ENCODE measurements at places on chromosomes 2 and 18.

DNA sequence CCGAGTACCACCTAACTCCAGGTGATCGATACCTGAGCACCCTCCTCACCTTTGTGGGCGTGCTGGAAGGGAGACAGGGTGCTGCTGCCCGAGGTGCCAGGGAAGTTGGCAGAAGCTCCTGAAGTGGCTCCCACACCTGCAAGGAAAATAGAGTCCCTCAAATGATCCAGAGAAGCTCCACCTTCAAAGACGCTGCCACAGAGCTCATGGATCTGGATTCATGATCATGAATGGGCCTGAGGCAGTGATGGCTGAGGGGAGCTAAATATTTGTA is 76.5 kb downstream of the EDAR start:
- DNase-seq: no peak

- DNase-seq: no peak
Observed at GRCh38 chr2:48306409-48307284, 223.3 kb upstream of the STON1 start.

DNA sequence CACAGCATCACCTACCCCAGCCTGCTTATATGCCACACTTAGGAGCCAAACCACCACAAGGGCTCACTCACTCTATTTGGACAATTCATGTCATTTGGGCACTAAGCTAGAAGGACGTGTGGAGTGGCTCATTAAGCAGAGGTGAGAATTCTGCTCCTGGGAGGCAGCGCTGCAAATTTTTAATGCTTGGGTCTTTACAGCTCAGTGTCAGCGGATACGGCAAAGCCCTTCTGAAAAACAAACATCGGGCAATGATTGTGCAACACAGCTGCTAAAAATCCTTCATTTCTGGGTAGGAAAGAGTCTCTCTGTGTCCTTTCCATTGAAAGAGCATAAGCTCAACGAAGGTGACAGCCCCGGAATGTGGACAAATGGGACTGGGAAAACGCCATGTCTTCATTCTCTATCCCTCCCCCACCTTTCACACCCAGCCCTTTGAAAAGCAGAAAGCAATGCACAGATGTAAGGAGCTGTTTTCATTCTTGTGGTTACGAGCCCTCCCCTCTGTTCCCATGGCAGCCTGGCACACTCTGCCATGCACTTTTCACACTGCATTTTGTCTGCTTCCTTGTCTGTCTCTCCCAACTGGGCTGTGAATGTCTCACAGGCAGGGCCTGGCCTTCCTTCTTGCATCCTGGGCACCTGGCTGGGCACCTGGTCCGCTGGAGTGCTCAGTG is 16.0 kb downstream of the TMEM177 start:
- peak; percentile 22 for DNase-seq

GRCh38 chr2:85907671-85908157 is 18.9 kb upstream of the ST3GAL5 start:
- DNase-seq: no peak

DNA sequence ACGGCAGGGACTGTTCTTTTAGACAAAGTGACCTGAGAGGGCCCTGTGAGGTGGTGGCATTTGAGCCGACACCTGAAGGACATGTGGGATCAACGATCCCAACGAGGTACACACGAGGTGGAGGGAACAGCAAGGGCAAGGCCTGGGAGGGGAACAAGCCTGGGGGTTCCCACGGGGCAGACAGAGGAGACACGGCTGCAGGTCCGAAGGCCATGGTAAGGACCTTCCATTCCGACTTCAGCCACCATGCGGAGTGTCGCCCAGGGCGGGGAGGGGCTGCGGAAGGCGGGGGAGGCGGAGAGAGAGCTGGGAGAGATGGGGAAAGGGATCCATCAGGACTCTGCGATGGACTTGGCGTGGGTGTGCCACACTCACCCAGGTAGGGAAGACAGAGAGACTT is 151.8 kb downstream of the HDAC4 start:
- no peak for DNase-seq

DNA sequence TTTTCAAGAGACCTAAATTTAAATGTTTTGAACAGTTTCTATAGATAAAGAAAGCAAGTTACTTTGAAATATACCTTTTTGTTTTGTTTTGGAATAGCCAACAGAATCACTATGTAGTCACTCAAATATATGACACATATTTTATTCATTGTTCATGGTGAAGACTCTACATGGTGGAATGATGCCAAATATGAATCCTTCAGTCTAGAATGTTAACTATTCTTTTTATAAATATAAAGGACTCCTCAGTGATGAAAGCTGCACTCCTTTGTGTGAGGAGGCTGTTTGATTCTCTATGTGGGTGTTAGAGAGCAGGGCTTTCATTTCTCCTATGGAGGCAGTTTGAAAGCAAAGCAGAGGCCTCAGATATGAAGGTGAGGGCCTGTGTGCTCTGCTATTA is 396.4 kb upstream of the LRRTM1 start:
- no peak for DNase-seq

- no peak for DNase-seq
Observed at GRCh38 chr18:28204154-28204553, 27.2 kb upstream of the CDH2 start.

DNA sequence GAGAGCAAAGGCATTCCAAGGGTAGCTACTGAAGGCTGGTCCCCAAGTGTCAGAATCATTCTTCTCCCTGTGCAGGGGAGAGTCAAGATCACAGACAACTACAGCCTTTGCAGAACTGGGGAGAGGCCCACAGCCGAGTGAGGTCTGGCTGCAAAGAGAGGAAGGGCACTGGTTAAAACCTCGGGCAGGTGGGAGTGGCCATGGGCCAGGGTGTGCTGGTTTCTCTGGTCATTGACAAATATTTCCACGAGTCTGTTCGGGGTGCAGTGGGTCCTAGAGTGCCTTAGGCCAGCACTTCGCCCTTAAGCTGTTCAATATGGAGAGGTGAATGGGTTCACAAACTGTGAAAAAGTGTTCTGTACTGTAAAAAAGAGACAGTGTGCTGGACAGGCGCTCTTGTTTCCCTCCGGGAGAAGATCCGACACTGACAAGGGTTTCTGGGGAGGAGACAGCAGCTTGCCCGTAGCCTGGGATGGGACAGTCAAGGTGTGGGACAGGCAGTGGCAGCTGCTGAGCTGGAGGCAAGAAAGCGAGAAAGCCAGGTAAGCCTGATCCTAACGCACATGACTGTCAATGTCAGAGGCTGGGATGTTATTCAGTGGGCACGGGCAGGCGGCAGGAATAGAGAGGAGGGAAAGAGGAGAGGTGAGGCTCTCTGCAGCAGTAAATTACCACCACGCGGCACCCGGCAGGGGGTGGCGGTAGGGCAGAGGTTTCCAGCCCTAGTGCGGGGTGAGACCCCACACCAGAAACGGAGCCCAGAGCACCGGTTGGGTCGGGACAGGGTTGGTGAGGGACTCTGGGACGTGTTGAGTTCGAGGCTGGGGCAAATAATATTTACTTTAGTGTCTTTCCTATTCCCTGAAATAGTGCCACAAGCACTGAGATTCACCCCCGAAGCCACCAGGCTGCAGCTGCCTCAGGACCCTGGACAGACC is 2.0 kb downstream of the NPPC start:
- DNase-seq: no peak

DNA sequence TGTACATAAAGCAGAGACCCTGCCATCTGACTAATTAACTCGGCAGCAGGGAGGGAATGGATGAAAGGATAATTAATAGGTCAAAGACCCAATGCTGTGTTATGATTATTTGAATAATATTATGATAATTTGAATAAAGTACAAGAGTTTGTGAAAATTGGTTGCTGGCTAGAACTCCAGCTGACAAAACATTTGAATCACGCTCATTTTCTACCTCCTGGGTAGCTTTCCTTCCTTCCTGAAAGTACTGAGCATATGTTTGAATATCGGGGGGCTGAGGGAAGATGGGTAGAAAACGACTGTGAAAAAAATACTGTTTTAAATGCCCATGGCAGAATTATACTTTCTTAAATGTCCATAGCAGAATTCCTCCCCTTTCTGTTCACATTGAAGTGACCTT is 243.6 kb upstream of the RBMS1 start:
- DNase-seq: no peak

GRCh38 chr18:8658858-8659485 is 46.4 kb upstream of the MTCL1 start:
- DNase-seq: no peak

- no peak for DNase-seq
Observed at GRCh38 chr2:207395535-207396251, 134.1 kb upstream of the CREB1 start.

DNA sequence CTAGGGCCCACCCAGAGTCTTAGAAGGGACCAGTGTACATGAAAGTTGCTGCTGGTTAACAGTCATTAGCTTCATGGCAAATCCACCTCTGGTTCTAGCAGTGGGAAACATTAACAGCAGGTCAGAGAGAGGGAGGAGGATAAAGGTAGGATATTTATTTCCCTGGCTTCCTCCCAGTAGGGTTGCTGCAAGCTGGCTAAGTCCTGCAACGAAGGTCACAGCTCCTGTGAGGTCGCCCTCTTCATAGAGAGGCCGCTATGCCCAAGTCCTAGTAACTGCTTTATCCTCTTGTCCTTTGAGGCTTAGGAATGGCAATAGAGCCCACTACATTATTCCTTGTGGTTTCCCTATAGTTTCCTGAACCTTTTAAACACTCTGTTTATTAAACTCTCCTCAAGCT is 84.0 kb upstream of the ACSL3 start:
- no peak for DNase-seq

All from T follicular helper cell (primary cell).